ENCODE measurements at places on chromosomes 3 and 15.

DNA sequence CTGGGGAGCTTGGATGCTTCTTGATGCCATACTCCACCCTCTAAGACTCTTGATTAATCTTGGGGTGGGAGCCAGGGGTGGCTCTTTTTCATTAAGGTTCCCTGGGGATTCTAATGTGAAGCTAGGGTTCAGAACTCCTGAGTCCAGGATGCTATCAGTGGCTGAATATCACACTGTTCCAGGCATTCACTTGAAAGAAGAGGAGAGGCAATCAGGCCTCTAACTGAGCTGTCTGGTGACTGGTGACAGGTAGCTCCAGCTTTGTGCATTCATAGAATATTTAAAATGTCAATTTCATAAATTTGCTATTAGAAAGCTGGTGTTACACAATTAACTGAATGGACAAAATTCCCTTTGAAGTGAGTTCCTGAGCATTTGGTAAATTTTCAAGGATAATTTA, 139.0 kb downstream of the CHDH start:
- DNase-seq, result no peak

DNA sequence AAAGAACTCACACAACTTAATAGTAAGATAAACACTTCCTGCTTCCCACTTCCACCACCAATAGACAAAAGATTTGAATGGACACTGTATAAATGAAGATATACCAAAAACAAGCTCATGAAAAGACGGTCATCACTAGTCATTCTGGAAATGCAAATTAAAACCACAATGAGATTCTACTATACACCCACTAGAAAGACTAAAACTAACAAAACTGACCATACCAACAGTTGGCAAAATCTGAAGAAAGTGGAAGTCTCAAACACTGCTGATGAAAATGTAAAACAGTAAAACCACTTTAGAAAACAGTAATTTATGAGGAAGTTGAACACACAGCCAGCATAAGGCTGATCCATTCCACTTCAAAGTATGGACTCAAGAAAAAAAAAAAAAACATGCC, 35.6 kb upstream of the CD96 start:
- DNase-seq, result no peak

DNA sequence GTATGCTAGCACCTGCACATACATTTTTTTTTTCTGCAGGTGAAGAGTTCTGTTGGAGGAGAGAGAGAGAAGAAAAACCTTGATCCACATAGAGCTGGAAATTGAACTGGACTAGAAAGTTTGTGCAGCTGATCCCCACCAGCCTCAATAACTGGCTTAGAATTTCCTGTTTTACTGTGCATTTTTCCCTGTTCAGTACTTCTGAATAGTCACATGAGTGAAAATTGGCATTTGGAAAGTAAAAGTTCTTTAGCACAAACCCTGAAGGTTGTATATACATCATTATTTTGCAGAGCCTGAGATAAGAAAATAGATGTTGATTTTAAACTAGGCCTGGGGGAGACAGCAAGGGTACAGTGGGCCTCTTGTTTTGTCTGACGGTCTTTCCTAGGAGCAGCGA, 42.3 kb downstream of the GHSR start:
- no peak for DNase-seq

DNA sequence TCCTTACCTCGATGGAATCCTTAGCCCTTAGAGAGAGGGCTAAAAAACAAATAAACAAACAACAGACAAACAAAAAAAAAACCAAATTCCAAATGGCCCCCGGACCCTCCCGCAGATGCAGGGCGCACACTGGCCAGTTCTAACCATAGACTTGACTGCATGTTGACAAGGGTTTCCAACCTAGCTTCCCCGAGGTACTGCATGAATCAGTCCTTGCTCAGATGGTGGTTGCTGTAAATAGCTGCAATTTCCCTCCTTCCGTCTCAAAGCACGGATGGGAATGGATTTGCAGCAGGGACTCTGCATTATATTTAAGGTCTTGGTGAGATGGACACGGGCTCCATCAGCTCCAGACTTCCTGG, 162.8 kb downstream of the CD47 start:
- DNase-seq, result no peak

DNA sequence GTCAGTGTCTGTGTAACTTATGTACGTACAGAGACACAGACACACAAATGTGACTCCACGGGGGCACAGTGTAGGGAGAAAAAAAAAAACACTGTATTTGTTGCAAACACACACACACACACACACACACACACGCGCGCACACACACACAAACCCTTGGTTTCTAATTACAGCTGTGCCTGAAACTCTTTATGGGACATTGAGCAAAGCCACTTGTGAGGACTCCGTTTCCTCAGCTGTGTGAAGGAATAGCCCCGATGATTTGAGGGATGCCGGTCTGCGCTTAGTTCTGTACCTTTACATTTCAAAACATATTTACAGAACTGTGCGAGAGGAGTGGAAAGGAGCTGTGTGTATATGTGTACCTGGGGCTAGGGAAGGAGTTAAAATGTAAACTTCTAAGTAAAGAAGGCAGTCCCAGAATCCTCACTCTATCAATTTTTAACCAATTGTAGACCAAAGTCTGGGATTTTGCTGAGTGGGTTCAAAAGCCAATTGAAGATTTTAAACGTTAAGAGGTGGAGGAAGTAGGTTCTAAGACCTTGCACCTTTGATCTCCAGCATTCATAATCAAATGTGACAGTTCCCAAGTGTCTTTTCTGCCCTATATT, 5.3 kb upstream of the BCL6 start:
- no peak for DNase-seq

GRCh38 chr3:85193565-85193964, 234.8 kb downstream of the CADM2 start:
- no peak for DNase-seq

DNA sequence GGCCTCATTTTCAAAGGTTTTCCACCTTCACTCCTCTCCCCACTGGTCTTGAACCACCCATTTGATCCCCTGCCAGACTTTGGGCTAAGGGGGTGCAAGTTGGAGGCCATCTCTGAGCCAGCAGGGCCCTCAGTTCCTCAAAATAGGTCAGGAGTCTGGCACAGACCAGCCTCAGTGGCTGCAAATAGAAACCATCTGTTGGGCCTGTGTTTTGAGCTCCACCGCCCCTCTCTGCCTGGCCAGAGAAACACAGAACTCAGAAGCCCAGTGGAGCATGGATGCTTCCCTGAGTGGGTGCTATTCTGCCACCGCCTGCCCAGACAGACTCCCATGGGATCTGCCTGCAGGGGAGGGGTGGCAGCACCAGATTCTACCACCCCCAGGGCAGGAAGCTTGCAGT, 56.3 kb downstream of the CORO2B start:
- no peak for DNase-seq

DNA sequence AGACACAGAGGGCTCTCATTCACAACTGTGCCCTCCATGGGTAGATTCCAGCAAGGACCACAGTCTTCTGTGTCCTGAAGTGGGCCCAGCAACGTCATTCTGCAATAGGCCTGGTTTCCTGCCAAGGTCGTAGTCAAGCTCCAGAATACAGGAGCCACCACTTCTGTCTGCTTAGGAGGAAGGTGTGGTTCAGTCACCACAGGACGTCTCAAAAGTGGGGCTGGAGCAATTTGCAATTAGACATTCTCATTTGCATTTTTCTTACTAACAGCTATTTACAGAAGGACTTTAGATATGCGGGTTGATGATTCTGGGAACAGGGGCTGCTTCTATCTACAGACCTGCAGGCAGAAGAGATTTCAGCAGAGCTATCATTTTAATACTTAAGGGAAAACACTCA, 58.7 kb upstream of the MYRIP start:
- no peak for DNase-seq

GRCh38 chr3:43236008-43236407, 50.3 kb upstream of the SNRK start:
- no peak for DNase-seq

- DNase-seq, result no peak
Measured at GRCh38 chr3:18512007-18512406, 86.9 kb upstream of the SATB1 start.

GRCh38 chr3:43997788-43998369, 243.8 kb upstream of the TOPAZ1 start:
- no peak for DNase-seq

- DNase-seq, result no peak
Measured at GRCh38 chr15:73515527-73515926, 72.6 kb downstream of the REC114 start.

DNA sequence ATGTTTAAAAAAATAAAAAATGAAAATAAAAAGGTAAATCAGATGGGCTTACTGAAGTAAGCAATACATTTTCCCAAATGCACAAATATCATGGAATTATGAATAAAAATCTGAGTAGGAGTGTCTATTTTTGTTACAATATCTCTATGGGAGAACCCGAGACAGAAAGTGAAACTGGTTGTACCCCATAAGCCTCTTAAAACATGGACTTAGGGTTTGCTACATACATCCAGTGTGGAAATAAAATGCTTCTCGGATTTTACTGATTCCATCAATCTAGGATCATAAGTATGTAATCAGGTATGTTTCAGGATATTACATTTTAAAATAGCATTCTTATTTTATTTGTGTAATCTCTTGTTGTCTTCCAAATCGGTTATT, 177.8 kb upstream of the CDIN1 start:
- no peak for DNase-seq

GRCh38 chr15:47696351-47696750, 21.0 kb upstream of the SEMA6D start:
- DNase-seq, result no peak

- no peak for DNase-seq
Measured at GRCh38 chr3:126414961-126415660, 20.4 kb downstream of the CFAP100 start.

DNA sequence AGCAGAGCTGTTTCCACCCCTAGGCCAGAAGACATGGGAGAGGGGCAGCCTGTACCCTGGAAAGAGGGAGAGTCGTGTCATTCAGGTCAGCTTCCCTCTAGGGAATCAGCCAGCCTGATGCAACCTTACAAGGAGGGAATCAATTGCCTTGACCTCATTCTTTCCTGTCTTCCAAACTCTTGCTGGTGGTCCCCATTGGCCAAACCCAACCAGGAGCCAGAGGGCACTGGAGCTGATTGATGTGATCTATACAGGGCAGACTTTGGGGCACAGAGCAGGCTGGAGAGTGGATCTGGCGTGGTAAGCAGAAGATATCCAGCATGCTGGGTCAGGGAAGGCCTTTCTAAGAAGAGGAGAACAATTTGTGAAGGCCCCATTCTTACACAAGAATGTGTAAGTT, 19.1 kb upstream of the MAGEF1 start:
- DNase-seq, result no peak

DNA sequence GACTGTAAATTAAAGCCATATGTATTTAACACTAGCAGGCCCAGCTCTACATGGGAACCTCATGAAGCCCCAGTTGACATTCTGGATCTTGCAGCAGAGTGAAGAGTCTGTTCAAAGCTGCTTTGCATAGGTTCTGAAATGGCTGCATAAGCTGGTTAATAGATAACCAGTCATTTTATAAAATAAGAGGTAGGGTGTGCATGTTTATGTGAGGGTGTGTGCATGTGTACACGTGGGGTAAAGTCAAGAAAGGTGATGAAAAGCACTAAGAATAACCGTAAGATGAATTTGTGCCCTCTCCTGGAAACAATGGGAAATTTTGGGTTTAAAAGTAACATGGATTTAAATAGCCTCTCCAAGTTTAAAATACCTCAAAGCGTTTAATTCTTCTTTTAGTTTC, 33.0 kb downstream of the PAQR9 start:
- no peak for DNase-seq

DNA sequence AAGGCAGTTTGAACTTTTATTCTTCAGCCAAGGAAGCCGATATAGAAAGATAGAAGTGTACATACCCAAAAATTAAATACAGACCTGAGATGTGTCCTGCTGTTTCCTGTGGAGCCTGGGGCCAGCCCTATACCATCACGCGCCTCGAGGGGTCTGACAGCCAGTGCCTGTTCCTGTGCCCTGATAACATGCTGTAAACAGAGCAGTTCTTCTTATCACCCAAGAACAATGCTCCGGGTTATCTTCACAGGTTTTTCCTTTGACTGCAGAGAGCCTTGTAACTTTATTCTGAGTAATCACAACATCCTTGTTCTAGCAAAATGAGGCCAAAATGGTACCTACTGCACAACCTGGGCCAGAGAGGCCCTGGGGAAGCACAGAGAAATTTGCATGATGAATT, 289.7 kb upstream of the CHRM5 start:
- DNase-seq, result no peak

GRCh38 chr3:8187996-8188395, 313.6 kb upstream of the LMCD1 start:
- no peak for DNase-seq

- DNase-seq, result no peak
Measured at GRCh38 chr3:190586631-190587011, 72.7 kb downstream of the IL1RAP start.

DNA sequence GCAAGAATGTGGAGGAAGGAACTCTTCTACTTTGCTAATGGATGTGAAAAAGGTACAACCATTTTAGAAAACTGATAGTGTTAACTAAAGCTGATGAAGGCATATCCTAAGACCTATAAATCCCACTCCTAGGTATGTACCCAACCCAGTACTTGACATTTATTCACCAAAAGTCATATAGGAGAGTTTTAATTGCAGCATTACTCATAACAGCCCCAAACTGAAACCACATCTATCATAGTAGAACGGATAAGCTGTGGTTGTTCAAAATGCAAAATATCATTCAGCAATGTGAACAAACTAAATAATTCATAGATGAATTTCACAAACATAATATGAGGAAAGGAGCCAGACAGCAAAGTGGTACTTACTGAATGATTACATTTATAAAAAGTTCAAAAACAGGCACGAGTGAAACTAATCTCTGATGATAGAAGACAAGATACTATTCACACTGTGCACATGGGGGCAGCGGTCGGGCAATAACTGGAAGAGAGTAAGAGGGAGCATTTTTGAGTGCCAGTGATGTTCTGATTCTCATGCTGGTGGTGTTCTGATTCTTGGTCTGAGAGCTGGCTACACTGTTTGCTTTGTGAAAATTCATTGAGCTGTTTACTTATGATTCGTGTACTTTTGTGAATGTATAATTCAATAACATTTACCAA, 34.3 kb downstream of the GOLIM4 start:
- DNase-seq, result no peak

DNA sequence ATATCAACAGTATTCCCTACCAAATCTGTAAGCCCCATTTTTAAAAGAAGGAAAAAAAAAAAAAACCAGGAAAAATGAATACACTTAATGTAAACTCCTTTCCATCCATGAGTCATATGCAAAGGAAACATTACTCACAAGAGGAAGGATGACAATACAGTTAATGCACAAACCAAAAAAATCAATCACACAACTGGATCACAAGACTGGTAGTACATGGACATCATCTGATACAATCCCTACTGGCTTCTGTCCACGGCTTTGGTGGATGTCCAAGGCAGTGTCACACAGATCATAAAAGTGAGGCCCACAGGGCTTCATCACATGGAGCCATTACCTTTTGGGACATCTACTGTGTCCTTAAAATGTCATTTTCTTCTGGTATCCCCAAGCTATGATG, 44.0 kb downstream of the SUCLG2 start:
- DNase-seq, result no peak

Data from activated CD8-positive, alpha-beta memory T cell treated with anti-CD3 and anti-CD28 coated beads for 1 hour (primary cell).